LHCN-M2 (cell line): ENCODE measurements at places on chromosomes 3 and 15.

- DNase-seq, result no peak
Measured at GRCh38 chr3:184651904-184652303, 60.0 kb downstream of the MAGEF1 start.

GRCh38 chr15:74773731-74774252 lies 8.1 kb upstream of the CSK start:
- no peak for DNase-seq

GRCh38 chr3:154022606-154023005 lies 98.6 kb upstream of the ARHGEF26 start:
- DNase-seq, result no peak

DNA sequence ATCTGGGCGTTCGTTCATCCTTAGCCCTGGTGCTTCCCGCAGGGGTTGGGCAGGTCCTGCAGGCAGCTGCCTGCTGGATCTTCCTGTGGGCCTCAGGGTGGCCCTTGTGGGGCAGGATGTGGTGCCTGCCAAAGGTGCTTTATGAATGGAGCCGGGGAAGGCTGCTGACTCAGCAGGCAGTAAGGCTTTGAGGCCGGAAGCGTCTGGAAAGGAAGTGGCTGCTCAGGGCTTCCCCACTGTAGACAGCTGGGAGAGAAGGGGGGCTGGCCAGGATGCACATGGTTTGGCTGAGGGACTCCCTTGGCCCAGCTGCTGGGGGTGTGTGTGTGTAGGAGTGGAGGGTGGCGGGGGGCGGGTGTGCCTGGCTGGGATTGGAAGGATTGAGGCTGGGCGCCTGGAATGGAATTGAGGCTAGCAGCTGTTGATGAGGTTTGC lies 12.9 kb downstream of the CD276 start:
- peak; percentile 99 for DNase-seq

GRCh38 chr3:45337839-45338470 lies 50.4 kb upstream of the LARS2 start:
- no peak for DNase-seq

DNA sequence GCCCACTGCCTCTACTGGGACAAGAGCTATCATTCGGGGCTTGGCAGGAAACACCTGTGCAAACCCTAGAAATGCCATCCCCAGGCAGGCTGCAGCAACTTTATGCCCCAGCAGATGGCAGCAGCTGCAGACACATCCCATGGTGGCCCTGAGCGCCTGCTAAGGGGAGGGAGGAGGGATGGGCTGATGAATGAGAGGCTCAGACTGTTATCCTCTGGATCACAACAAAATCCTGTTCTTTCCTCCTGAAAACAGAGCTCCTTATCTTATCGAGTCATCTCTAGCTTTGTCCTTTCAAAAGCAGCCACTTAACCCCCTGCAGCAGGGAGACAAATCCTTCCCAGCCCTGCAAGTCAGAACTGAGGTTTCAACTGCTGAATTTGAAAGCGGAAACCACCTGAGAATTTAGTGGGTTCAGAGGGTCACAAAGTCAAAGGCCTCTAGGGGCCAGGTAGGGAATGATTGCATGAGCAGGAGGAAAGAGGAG lies 90.6 kb upstream of the PROK2 start:
- peak; percentile 59 for DNase-seq

DNA sequence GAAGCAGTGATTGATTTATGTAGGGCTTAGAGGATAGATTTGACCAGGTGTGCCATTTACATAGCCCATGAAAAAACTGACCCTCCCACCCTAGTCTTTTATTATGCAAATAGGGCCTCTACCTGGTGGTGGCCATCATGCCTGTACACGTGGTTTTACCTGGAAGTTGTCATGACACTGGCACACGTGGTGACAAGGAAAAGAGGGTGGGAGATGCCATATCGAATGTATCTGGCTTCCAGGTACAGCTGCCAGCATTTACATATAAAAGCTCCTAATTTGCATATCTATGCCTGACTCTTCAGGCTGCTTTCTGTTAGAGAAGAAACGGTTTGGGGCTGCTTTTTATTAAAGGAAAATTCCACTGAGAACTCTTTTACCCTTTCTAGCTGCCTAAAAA lies 35.0 kb upstream of the DNAJC13 start:
- DNase-seq, result no peak

GRCh38 chr3:128463354-128463753 lies 3.3 kb downstream of the DNAJB8 start:
- no peak for DNase-seq

- no peak for DNase-seq
Measured at GRCh38 chr3:15323063-15323462, 9.3 kb downstream of the SH3BP5 start.

GRCh38 chr15:39963786-39964185 lies 29.9 kb downstream of the EIF2AK4 start:
- no peak for DNase-seq

- DNase-seq, result peak; percentile 49
Measured at GRCh38 chr15:90774731-90775514, 57.8 kb downstream of the BLM start.
